Activated naive CD4-positive, alpha-beta T cell treated with anti-CD3 and anti-CD28 coated beads for 36 hours (primary cell): ENCODE measurements at places on chromosomes 3 and 15. TPM values are rescaled to one million over a fixed set of nuclear protein-coding genes. Genes with fewer than 3 reads are reported as not detected.

DYNC1LI1 gene
- 29.8 TPM for total RNA-seq

FMN1 gene
- 0.12 TPM for total RNA-seq

PRR20G gene
- total RNA-seq = not detected

ARID3B gene
- total RNA-seq = 15.9 TPM

PIGZ gene
- total RNA-seq = 0.26 TPM
